ENCODE measurements at places on chromosomes 7 and 10. TPM values are rescaled to one million over a fixed set of nuclear protein-coding genes. Genes with fewer than 3 reads are reported as not detected.

LOXL4 gene
- total RNA-seq, result 0.42 TPM

ZFAND2A gene
- 11.2 TPM for total RNA-seq

NUDCD3 gene
- 41.0 TPM for total RNA-seq

GIMAP4 gene
- not detected for total RNA-seq

STRIP2 gene
- total RNA-seq, result 3.8 TPM

TACC2 gene
- total RNA-seq, result 40.1 TPM

SYT15 gene
- not detected for total RNA-seq

NDUFB2 gene
- 427 TPM for total RNA-seq

NUTM2B gene
- total RNA-seq, result 0.78 TPM

C1GALT1 gene
- 56.9 TPM for total RNA-seq

ADRB1 gene
- total RNA-seq, result 0.28 TPM

MALRD1 gene
- total RNA-seq, result not detected

ZCWPW1 gene
- 2.5 TPM for total RNA-seq

CYP17A1 gene
- total RNA-seq, result not detected

DNAJC12 gene
- total RNA-seq, result 0.28 TPM

MCM10 gene
- 12.6 TPM for total RNA-seq

GIMAP8 gene
- total RNA-seq, result 0.07 TPM

GPER1 gene
- 0.49 TPM for total RNA-seq

NPFFR1 gene
- not detected for total RNA-seq

HTR7 gene
- 10.4 TPM for total RNA-seq

SPDYE5 gene
- not detected for total RNA-seq
